ENCODE measurements at places on chromosomes 2 and 18.

GRCh38 chr18:50866765-50867164 lies 12.2 kb upstream of the ME2 start:
- peak; percentile 65 for DNase-seq

DNA sequence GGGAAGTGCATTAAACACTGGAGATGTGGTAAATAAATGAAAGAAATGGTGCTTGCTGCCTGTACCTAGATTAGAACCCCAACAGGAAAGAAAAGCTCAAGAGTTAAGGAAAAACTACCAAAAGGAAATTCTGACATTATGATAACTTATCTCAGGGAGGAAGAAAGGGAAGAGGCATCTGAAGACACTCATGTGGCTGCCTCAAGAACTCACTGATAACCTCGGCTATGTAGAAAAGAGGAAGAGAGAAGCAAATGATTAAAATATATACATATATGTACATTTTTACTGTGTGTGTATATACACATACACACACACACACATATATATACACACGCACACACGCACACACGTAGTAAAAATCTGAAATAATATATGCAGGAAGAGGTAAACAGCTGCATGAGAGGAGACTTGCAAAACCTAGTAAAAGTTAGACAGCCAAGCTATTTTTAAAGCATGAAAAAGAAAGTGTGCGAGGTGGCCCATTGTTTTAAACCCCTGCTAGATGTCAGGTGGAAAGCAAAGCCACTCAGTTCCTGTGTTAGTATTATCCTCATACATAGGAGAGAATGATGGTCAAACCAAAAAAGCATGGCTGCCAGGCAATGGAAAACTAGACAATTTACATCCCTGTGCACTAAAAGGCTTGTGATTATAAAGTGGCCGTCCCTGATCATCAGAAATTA lies 483.0 kb upstream of the NRP2 start:
- DNase-seq, result no peak

- no peak for DNase-seq
These were observed 6.0 kb downstream of the ZNF516 start for GRCh38 chr18:76489081-76489480.

DNA sequence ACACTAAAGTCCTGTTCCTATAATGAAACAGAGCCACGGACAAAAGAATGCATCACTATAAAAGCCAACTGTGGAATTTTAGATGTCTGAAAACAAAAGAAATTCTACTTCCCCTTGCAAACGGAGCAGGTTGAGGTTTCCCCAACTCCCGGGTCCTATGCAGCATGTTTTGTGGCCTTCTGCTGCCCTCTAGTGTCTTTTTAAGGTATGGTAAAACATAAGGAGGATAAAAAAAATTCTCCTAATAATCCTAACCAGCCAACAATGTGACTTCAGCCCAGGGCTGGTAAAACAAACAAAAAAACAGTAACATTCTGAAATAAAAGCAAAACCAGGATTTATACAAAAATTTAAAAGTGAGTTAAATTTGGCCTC lies 539.5 kb downstream of the NRXN1 start:
- DNase-seq, result peak; percentile 80

GRCh38 chr2:229810786-229811185 lies 96.4 kb upstream of the DNER start:
- DNase-seq, result no peak

GRCh38 chr2:20132990-20133535 lies 81.6 kb upstream of the LAPTM4A start:
- no peak for DNase-seq

DNA sequence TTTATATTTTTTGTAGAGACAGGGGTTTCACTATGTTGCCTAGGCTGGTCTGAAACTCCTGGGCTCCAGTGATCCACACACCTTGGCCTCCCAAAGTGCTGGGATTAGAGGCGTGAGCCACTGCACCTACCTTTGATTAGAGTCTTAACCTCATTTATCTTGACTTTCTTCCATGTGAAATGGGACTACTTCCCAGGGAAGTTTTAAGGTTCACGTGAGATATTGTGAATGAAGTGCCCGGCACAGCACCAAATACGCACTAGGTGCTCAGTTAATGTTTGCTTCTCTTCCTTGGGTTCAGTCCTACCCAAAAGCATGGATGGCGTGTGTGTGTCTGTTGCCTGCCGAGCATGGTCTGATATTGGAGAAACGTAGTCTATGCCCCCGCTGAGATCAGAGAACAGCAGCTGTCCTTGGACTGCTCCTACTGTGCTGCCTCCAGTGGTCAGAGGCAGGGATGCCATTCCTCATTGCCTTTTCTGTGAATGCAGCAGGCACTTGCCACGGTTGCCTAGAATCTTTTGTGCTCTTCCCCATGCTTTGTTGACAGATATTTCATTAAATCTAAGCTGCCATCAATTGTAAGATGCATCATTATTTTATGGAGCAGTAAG lies 12.3 kb upstream of the TFCP2L1 start:
- DNase-seq, result peak; percentile 73

- DNase-seq, result no peak
These were observed 89.9 kb downstream of the RHOB start for GRCh38 chr2:20536619-20537422.

GRCh38 chr2:110729106-110729505 lies 3.3 kb upstream of the ACOXL start:
- no peak for DNase-seq

DNA sequence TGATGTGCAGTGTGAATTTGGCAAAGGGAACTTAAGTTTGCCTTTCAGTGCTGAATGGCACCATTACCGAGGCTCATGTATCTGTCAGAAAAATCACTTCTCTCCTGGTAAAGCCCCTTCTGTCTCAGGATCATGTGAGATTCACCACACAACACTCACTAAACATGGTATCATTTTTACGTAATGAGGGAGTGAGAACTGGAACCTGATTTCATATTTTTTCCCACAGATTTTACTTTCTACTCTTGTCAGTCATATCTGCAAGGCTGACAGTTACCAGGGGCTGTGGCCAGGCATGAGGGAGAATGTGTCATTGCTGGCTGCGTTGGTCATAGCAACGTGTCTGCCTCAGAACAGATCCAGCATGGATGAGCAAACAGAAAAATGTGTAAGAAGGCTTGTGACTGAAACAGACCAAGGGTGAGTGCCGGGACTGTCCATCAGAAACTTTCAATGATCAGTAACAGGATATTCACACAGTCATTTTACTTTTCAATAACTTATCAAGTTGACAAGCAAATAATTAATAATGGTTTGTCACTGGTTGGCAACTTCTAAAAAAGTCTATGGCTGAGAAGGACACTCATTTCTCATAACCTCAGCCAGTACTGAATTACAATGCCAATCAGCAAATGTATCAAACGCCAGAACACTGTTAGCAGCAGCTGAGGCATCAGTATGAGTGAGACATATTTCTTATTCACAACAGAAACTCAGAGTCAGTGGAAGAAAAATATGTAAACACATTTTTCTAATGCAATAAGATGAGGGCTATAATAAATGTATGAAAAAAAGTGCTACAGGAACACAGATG lies 100.5 kb downstream of the CDC42EP3 start:
- peak; percentile 29 for DNase-seq

DNA sequence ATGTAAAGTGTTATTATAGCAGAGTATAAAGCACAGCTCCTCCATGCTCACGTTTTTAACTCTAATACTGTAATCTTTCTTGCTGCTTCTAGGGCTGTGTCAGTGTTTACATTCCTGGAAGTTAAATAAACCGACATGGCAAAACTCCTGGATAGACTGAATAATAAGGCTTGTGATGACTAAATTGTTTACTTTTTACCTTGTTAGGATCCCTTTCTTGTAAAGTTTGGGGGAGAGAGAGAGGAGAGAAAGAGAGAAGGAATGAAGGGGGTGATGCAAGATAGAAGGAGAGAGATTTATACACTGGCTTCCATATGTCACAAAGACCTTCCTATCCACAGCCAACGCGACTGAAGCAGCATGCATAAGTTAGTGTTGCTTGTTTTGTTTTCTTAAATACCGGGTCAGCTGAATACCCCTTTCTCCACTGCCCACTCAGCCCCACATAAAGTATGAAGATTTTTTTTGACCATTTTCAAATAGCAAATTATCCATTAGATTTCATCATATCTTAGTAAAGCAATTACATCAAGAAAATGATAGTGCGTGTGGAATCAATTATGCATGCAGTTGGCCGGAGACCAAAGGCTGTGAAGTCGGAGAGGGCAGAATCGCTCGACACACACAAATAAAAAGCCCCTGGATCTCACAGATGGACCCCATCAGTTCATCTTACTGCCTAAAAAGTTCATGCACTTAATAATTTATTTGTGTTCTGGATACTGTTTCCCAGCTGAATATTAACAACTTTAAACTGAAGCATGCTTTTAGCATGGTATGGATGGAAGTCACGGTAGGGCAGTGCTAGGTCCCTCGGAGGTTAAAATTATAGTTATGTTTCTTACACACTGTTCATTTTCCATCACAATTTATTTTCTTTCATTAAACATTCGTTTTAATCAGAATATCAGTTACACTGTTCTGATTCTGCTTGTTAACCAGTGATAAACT lies 20.1 kb downstream of the BCL11A start:
- no peak for DNase-seq

- DNase-seq, result peak; percentile 93
These were observed 8.0 kb upstream of the SERTAD2 start for GRCh38 chr2:64661741-64662169.

- no peak for DNase-seq
These were observed 141.1 kb downstream of the HRH4 start for GRCh38 chr18:24601585-24601984.

- no peak for DNase-seq
These were observed 30.6 kb downstream of the TMEM131 start for GRCh38 chr2:97965116-97965515.

DNA sequence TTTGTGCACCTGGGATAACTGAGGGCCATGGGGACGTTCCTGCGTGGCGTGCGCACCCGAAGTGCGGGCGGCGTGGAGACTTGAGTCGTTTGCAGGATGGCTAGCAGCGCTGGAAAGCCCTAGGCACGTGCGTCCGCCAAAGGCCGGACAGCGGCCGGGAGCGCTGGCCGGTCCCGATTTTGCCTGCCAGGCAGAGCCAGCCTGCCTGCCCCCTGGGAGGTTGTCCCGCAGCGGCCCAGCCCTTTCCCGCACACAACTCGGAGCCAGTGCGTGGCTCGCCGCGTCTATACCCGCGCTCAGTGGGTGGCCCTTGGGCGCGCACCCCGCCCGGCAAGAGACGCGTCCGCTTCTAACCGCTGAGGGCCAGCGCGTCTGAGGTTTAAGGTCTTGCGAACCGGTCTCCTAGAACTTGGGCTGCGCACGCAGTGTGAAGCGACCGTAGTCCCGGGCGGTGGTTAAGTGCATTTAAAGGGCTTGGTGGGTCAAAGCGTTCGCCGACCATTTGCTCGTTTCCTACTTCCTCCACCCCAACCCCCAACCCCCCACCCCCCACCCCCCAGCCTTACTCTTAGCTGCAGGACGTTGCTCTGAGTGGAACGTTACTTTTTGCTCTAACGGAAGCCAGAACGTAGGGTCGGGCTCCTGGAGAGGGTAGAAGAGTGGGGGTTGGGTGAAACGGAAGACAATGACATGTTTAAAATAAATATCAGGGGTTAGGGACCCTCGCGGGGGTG lies 627 bp downstream of the CDCA7 start:
- peak; percentile 83 for DNase-seq

DNA sequence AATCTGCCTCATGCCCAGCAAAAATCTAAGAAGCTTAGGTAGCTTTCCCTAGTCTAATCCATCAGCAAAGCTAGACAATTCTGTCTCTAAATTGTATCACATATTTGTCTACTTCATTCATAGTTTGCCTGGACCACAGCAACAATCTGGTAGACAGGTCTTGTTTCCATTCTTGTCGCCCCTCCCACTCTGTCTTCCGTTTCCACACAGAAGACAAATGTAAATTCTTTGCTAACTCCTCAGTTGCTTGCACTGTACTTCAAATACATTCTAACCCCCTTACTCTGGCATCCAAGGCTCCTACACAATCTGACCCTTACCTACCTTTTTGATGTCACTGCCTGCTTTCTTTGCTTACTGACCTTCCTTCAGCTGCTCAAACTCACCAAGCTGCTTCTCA lies 40.1 kb downstream of the THUMPD2 start:
- no peak for DNase-seq

DNA sequence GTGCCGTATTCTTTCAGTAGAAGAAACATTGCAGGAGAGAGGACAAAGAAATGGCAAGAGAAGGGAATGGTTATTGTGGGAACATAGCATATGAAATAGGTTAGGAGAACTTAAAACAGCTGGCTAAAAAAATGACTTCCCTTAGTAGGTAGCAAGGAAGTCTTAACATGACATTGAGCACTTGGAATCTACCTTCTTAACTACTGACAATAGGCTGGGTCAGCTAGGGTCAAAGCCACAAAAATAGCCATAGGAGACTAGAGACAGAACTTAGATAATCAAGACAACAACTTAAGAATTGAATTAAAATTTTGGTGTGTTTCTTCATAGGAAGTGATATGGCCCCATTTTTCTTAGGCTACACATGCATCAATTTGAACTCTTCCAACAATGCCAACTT lies 227.9 kb downstream of the TCF4 start:
- DNase-seq, result no peak
